ENCODE measurements at places on chromosomes 7 and 10.
A peak's percentile ranks its signal among the peaks of the same experiment; 100 is the strongest.

- no peak for DNase-seq
Observed at GRCh38 chr10:110915035-110915434, 3.9 kb downstream of the BBIP1 start.

DNA sequence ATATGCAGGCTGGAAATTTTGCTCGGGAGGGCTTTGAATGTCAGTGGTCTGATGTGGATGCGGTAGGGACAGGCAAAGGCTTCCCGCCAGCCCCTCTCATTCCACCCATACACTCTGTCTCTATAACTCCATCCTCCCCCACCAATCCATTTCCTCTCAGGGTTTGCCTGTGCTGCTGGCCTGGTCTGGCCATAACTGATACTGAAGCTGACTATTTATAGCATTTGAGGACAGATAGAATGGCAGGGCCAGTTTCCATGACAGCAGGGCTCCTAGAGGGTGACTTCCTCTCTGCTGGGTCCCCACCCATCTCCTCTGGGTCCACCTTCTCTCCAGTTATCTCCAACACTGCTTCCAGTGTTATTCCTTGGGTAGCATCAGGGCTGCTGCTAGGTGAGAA lies 6.6 kb upstream of the PDLIM1 start:
- DNase-seq = no peak

DNA sequence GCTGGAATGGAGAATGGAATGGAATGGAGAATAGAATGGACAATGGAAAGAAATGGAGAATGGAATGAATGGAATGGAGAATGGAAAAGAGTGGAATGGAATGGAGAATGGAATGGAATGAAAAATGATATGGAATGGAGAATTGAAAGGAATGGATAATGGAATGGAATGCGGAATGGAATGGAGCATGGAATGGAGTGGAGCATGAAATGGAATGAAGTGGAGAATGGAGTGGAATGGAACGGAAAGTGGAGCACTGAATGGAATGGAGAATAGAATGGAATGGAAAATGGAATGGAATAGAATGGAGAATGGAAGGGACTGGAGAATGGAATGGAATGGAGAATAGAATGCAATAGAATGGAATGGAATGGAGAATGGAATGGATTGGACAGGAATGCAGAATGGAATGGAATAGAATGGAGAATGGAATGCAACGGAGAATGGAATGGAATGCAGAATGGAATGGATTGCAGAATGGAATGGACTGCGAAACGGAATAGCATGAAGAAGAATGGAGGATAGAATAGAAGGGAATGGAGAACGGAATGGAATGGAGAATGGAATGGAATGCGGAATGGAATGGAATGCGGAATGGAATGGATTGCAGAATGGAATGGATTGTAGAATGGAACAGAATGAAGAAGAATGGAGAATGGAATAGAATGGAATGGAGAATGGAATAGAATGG lies 89.4 kb downstream of the NSUN6 start:
- no peak for DNase-seq

DNA sequence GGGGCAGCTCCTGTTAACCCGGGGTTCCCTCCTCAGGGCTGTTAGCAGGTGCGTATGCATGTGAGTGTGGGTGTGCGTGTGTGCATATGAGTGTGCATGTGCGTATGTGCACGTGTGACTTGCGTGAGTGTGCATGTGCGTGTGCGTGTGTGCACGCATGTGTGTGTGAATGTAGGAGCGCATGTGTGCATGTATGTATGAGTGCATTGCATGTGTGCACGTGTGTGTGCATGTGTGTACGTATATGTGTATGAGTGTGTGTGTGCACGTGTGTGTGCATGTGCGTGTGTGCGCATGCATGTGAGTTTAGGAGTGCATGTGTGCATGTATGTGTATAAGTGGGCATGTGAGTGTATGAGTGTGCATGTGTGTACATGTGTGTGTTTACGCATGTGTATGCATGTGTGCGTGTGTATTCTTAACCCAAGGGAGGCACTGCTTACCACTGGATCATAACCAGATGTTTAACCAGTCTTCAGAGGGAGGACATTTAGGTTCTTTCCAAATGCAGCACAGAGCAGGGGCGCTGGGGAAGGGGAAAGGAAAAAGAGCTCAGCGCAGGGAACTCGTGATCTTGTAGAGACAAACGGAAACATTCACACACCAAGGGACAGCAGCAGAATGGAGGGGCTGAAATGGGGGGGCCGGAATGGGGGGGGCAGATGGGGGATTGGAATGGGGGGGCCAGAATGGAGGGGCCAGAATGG lies 45.0 kb downstream of the PWWP2B start:
- no peak for DNase-seq

DNA sequence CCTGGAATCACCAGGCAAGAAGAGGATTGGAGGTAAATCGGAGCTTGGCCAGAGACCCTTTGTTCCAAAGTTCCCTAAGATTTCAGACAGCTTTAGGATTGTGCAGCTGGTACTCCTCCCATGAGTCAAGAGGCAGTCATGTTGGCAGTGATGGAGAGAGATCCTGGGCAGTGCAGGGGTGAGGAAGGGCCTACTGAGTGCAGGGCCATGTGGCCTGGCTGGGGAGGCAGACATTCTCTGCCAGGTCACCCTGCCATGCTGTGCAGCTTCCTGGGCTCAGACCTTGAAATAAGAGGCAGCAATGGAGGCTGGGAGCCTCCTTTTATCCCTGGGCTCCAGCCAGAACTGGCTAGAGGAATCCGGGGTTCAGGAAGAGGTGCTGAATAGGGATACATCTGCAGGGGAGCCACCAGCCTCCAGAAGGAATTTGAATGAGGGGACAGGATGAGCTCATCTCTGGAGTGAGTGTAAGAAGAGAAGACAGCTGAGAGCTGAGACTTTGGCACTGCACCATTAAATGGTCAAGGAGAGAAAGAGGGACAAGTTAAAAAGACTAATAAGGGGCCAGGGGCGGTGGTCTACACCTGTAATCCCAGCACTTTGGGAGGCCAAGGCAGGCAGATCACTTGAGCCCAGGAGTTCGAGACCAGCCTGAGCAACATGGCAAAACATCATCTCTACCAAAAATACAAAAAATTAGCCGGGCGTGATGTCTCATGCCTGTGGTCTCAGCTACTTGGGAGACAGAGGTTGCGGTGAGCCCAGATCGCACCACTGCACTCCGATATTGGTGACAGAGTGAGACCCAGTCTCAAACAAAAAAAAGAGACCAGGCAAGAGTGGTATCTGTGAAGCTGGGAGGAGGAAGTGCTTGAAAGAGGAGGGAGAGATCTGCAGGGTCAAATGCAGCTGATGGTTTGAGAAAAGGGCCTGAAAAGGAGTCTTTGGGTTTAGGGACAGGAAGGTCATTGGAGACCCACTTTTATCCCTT lies 12.0 kb downstream of the SFTPD start:
- no peak for DNase-seq

DNA sequence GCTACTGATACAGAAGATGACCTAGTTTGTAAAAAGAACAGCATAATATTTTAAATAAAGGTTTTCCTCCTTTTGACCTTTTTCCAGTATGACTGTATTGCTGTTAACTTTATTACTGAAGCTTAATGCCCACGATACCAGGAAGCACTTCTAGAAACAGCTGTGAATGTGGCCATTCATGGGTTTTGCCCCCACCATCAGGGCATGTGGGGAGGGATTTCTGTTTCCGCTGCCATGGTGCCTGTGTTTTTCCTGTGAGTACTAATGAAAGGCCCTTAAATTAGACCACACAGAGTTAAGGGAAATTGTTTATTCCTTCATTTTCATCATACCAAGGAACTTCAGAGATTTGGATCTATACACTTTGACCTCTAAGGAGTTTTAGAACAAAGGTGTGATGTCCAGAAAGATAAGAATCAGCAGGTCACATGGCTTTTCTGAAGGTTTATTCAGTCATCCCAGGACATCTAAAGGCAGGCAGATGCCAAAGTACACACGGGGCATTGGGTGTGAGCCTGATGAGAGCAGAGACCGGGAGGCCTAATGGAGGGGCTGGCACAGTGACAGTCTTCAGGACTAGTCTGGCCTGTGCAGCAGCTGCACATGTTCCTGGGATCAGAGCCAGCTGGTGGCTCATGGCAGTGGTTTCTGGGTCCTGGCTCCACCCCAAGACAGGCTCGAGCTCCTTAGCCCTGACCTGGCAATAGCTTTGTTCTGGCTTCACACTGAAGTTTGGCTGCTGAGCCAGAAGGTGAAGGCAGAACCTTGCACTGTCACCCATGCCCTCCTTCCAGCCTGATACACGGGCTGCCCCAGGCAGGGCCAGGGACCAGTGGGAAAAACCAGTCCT lies 190.9 kb downstream of the REEP3 start:
- peak; percentile 98 for DNase-seq

DNA sequence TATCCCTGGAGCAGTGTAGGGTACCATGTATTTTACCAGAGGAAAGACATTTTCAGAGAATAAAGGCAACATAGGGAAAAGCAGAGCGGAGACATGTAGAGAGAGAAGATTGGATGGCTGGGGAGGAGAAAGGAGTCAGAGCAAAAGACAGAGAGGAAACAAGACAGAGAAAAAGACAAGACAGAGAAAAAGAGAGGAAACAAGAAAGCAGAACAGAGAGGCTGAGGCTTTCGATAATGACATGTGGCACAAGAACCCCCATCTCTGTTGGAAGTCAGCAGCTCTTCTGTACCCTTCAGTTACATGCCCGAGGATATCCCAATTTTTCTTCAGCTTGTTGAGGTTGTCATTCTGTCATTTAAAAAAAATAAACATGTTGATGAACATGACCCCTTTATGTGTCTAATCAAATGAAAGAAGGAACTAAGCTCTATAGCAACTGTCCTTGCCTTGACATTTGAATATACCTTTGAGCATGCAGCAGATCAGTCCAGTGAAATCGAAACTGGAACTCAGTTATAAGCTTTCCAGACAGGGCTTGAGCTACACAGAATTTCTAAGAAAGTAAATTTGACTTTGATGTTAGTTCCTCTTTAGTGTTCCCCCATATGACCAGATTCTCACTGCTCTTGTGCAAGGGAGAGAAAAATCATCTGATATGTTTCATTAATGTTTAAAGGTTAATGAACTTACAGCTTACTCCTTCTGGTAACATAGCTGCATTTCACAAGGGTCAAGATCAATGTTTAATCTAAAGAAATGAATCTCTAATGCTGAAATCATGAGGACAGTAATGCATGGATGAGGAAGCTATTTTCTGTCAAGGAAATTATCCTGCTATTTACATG lies 75.1 kb upstream of the SP4 start:
- no peak for DNase-seq

DNA sequence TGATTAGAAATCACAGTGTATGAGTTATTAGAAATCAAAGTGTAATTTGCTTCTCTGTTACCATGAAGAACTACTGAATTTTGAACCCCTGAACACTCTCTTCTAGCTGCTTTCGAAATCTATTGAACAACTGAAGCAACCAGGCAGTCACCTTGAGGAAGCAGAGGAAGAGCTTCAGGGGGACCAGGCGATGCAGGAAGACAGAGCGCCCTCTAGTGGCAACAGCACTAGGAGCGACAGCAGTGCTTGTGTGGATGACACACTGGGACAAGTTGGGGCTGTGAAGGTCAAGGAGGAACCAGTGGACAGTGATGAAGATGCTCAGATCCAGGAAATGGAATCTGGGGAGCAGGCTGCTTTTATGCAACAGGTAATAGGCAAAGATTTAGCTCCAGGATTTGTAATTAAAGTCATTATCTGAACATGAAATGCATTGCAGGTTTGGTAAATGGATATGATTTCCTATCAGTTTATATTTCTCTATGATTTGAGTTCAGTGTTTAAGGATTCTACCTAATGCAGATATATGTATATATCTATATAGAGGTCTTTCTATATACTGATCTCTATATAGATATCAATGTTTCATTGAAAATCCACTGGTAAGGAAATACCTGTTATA lies 170.7 kb downstream of the HDAC9 start:
- DNase-seq = peak; percentile 80

- no peak for DNase-seq
Observed at GRCh38 chr7:147308539-147308938, 1191.9 kb downstream of the CNTNAP2 start.

DNA sequence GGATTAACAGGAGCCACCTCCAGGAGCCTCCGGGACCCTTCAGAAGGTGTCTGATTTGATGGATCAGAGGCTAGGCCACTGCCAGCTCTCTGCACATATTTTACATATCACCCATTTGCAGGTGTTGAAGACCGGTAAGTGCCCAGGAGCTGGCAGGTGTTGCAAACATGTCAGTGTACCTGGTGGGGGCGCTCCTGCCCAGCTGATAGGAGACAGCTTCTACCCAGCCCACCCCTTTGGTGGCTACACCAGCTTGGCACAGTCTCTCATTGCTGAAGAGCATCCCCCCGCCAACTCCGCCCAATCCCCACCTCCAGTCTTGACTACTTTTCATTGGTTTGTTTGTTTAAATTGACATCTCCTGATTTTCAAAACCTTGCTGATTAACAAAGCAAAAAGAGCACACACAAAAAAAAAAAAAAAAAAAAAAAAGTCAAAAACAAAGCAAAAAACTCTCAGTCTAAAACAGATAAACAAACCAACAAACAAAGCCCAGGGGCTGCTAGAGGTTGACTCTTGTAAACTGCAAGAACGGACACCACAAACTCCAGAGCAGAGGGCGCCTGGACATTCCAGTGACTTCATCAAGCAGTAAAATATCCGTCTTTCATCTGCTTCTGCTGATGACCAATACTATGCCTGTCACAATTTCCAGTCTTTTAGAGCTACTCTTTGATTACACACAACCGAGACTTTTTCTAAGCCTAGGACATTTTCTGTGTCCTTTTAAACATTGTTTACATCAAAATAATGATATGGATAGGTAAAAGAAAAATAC lies 275.3 kb downstream of the NRG3 start:
- no peak for DNase-seq

DNA sequence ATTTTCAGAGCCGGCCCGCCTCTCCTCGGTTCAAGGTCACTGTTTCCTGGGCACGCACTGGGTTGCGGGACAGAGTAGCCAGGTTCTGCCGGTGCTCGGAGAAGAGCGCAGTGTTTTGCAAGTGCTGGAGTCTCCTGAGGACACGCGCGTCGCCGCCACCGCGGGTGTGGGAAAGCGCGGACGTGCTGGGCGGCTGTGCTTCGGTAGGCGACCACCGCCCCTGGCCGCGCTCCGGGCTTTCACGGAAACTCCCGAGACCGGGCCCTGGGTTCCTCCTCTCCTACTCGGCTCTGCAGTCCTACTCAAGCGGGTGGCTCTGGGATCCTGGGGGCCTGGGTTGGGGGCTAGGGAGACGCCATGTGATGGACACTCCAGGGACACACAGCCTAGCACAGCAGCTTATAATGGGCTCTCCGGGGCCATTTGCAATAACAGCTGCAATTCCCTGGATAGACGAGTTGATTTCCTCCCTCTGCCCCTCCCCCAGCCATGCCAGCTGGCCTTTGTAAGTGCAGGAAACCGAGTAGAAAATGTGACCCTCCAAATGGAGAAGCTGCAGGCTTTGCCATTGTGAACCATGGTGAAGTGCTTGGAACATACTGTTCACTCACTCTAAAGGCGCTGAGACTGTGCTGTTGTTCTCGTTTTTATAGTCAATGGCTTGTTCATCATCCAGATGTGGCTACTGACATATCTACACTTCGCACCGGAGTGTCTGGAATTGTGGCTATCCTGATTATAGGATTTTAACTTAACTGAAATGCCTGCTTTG lies 2.1 kb downstream of the FRAT1 start:
- DNase-seq = no peak

DNA sequence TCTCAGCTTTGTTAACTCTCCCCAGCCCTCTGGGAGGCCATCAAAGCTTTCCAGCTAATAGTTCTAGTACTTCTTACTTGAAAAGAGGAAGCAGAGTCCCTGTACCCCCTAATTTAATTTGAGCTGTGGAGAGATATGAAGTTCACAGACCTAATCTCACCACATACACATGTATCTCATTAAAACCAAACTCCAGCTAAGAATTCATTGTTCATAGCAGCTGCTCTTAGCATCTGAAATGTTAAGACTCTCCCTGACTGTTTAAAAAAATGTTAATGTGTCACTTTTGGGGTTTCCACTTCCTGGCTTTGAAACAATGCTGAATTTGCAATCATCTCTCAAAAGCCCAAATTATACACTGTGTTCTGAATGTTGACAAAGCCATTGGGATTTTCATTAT lies 16.2 kb upstream of the MRC1 start:
- DNase-seq = no peak
